ENCODE measurements at places on chromosomes 12 and 14.
A peak's percentile ranks its signal among the peaks of the same experiment; 100 is the strongest.

DNA sequence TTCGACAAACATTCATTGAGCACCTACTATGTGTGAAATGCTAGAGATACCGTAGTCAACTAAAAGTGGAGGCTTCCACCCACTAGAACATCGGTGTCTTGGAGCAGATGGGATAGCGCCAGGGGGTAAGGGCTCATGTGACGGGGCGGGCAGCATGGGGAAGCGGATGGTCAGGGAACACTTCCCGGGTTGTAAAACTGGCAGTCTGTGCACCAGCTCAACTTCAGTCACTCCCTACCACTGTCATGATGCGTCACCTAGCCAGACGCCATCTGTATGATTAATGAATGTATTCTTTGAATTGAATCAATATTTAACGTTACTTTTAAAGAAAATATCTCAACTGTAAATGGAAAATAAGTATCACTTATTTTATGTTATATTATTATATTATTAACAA, 93.5 kb downstream of the PIWIL1 start:
- DNase-seq: no peak

DNA sequence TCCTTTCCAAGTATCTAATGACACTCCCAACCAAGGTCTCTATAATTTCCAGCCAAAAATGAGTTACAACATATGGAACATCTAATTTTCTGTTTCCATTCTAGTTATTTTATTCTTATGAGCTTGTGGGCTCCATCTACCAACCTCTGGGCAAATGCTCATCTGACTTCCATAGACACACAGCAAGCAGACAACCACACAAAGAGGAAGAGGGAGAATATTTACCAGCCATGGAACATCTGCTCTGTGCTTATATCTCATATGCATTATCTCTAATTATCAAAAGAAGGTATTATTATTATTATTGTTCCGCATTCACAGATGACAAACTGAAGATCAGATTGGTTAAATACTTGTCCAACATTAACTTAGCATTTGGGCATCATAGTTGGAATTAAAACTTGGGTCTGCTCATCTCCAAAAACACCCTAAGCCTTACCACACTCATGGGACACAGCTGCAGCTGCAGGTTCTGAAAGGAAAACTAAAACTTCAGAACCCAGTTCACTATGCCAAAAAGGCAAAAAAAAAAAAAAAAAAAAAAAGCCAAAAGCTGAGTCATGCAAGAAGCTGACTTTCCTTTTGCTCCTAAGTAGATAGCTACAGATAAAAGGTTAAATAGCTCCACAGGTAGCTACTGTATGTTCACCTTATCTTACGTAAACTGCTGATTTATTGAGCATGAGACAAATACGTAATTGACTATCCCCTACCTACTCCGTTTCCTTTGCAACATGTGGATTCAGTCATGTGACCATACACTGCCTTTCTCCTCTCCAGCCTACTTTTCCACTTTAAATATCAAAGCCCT, 23.6 kb upstream of the TCL1B start:
- DNase-seq: no peak

- no peak for DNase-seq
These were observed 166.9 kb downstream of the SLC15A5 start for GRCh38 chr12:16110596-16110995.

- DNase-seq: no peak
These were observed 239.2 kb upstream of the CPNE8 start for GRCh38 chr12:39144613-39145061.

GRCh38 chr12:108734200-108734906, 3.0 kb upstream of the CORO1C start:
- DNase-seq: no peak

DNA sequence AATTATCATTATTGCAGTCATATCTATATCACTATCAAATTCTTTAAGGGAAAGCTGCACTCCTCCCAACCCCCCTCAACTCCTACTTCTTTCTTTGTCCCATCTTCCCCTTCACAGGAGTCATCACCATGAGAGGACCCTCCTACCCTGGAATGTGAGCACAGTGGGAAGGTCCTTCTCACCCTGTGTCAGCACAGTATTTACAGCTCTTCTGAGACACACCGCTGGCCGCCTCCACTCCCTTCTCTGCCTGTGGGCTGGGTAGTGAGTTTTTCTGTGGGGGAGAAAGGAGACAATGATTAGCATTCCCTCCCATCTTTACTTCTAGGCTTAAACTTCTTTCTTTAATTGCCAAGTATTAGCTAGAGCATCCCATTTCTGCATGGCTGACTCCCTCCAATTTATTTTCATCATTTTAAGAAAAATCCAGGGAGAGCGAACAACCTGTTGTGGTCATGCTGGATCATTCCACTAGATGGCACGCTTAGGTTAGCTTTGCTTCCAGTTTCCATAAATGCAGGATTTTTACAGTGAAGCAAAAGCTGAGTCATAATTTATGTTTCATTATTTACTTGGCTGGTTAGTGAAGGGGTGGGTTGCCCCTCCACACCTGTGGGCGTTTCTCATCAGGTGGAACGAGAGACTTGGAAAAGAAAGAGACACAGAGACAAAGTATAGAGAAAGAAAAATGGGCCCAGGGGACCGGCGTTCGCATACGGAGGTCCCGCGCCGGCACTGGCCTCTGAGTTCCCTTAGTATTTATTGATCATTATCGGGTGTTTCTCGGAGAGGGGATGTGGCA, 188.5 kb downstream of the ALX1 start:
- DNase-seq: peak; percentile 3

- no peak for DNase-seq
These were observed 9.4 kb downstream of the TNFRSF1A start for GRCh38 chr12:6332459-6332858.

DNA sequence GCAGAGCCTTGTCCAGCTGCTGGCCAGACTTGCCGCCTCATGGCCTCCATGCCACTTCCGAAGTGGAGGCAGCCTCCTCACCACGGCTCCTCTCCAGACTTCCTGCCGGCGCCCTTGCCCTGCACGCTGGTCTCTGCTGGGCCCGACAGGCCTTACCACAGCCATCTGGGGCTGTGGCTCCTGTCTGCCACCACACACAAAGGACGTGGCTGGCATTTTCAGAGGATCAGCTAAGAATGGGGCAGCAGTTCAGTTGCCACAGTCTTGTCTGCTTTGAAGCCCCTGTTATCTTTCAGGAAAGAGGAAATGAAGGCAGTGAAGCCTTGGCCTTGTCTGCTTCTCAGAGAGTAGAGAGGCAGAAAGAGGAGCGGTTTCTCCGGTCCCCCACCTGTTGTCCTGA, 178.0 kb upstream of the FKBP4 start:
- DNase-seq: no peak

- DNase-seq: no peak
These were observed 206.8 kb upstream of the LHX5 start for GRCh38 chr12:113678223-113679119.

DNA sequence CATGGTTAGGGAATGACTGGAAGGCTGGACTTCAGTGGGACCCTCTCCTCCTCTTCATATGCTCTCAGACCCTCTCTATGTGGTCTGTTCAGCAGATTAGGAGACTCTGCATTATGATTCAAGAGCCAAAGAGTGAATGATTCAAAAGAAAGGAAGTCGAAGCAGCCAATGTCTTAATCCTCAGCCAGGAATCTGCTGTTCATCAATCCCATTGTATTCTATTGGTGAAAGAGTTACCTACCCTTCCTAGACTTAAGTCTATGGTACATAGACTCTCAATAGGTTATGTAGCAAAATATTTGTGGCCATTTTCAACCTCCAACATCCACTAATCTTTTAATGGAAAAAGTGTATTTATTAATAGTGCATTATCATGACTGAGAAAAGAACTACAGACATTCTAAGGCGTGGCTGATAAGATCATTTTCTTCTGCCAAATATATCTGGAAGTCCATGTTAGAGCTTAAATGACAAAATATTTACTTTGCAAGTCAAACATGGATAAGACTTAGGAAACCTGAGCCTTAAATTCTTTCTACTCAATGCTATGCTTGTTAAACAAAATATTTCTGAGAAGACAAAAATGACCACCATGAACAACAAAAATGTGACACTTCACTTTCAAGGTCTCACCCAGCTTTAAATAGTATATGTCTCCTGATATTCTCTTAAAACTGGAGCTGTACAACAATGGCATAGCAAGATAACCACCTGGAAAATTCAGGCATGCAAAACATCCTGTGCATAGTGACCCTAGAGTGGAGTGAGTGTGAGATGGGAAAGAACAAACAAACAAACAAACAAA, 1100.6 kb downstream of the GALC start:
- DNase-seq: no peak

GRCh38 chr12:60174941-60175340, 579.1 kb downstream of the SLC16A7 start:
- DNase-seq: no peak

DNA sequence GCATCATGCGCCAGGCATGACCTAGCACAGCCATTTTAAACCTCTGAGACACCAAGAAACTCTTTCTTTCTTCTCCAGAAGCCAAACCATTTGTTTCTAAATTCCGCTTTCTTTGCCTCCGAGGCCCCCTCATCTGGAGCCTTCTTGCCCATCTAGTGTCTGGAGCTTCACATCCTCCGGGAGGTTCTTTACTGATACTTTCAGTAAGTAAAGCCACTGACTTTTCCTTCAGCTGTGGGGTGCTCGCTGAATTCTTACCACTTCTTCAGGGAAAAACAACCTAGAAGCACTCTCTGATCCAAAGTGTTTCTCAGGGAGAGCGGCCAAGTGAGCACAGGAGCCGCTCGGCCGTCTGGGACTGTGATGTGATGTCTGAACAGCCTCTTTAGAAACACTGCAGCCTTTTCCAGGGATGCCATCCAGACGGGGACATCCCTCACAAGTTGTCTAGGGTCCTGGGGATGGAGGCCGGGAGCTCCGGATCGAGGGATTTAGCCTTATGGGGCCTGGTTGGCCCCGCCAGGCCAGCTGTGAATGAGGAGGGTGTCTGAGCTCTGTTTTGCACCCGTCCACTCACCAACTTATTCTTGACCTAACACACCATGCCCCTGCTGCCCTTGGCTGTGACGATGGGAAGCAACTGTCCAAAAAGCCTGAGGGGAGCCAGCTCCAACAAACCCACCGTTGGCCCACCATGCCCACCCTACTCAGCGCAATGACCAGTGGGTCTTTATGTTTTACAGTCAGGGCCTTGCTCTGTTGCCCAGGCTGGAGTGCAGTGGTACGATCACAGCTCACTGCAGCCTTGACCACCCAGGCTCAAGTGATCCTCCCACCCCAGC, 160.6 kb downstream of the ZFP36L1 start:
- DNase-seq: no peak

DNA sequence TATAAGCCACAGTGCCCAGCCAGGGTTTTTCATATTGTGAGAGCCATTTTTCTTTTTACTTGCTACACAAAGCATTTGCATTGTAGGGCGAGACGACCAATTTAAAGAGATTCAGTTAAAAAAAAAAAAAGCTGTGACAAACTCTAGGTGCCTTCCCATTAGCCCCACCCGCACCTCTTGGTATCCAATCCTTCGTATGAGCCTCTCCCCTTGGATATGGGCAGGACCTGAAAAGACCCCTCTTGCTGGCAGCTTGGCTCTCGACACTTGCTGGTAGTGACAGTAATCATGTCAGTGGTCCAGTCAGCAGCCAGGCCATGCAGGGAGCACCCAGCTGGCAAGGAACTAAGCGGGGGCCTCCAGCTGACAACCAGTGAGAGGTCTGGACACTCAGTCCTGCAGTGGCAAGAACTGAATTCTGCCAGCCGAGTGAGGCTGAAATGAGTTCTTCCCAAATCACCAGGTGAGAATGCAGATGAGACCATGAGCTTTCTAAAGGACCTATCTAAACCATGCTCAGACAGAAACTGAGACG, 46.5 kb downstream of the SINHCAF start:
- no peak for DNase-seq

DNA sequence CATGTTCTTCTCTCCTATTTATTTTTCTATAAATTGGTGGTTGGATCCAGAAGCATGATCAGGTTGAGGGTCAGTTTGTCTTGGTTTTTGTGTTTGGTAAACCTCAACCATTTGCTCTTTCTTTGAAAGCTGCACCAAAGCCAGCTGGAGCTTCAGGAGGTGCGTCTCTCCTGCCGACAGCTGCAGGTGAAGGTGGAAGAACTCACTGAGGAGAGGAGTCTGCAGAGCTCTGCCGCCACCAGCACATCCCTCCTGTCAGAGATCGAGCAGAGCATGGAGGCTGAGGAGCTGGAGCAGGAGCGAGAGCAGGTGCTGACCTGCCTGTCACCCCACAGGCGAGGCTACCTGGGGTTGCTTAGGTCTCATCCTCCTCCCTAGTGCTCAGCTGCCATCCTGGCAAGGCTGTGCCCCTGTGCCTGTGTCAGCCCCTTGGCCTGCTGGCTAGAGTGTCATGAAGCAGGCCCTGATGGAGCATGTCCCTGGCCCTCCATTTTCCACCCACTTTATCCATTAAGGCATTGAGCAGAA, 45.0 kb downstream of the RAB35 start:
- no peak for DNase-seq

DNA sequence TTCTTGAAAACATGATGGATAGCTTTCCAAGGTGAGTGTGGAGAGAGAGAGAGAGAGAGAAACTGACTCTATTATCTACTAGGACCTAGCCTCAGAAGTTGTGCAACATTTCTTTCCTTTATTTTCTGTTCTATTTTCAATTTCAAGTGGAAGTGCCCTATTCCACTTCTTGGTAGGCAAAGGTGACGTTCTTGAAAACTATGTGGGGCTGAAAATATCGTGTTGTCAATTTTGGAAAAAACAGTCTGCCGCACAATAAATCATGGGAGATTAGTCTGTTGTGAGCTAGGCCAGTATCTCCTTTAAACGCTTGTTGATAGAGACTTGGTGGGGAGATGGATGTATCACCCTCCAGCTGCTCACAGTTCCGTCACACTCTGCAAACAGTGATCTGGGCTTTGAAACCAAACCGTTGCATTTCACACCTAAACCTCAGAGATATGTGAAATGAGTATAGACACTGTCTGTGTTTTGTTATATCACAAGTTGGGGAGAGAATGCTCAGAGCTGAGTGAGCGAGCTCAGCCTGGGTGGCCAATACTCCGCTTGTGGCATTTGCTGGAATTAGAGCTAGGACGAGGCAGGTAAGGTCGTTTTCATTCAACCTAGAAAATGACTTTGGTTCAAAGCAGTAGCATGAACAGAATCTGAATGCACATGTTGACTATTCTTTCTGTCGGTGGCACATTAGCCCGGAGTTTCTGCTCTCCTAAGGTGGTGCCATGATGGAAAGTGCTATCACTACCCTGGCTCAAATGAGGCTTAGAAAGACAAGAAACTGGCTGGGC, 75.1 kb upstream of the ST8SIA1 start:
- DNase-seq: no peak

- no peak for DNase-seq
These were observed 213.4 kb downstream of the CCER1 start for GRCh38 chr12:90741611-90742010.

GRCh38 chr12:31207799-31208465, 118.0 kb downstream of the SINHCAF start:
- no peak for DNase-seq

- no peak for DNase-seq
These were observed 574 bp downstream of the GLRX5 start for GRCh38 chr14:95535226-95536021.

DNA sequence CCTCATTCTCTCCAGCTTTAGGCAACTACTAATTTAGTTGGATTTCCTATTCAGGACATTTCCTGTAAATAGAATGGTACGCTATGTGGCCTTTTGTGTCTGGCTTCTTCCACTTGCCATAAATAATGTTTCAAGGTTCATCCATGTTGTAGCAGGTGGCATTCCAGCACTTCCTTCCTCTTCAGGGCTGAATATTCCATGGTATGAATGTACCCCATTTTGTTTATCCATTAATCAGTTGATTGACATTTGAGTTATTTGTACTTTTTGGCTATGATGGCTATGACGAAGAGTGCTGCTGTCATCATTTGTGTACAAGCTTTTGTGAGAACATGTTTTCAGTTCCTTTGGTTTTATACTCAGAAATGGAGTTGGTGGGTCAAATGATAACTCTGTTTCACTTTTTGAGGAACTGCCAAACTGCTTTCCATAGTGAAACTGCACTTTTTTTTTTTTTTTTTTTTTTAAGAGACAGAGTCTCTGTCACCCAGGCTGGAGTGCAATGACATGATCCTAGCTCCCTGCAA, 6.5 kb upstream of the CDK2AP1 start:
- DNase-seq: no peak
